Stomach (tissue), 19 donors: ENCODE measurements at places on chromosomes 6 and 20. TPM values are rescaled to one million over a fixed set of nuclear protein-coding genes. Genes with fewer than 3 reads are reported as not detected.

DNA sequence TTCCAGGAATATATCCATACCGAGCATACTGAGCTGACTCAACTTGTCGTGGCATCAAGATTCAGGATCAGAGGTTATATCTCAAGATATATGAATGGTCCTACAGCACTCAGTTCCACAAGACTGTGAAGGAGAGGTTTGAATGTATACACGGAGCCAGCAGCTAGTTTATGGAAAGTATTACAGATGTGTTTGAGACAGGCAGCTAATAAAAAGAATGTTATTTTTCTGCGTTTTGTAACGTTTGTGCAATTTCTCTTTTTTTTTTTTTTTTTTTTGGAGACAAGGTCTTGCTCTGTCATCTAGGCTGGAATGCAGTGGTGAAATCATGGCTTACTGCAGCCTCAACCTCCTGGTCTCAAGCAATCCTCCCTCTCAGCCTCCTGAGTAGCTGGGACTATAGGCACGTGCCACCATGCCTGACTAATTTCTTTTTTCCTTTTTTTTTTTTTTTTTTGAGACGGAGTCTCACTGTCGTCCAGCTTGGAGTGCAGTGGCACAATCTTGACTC is 3.4 kb upstream of the FAM110A start:
- no peak for DNase-seq

DNA sequence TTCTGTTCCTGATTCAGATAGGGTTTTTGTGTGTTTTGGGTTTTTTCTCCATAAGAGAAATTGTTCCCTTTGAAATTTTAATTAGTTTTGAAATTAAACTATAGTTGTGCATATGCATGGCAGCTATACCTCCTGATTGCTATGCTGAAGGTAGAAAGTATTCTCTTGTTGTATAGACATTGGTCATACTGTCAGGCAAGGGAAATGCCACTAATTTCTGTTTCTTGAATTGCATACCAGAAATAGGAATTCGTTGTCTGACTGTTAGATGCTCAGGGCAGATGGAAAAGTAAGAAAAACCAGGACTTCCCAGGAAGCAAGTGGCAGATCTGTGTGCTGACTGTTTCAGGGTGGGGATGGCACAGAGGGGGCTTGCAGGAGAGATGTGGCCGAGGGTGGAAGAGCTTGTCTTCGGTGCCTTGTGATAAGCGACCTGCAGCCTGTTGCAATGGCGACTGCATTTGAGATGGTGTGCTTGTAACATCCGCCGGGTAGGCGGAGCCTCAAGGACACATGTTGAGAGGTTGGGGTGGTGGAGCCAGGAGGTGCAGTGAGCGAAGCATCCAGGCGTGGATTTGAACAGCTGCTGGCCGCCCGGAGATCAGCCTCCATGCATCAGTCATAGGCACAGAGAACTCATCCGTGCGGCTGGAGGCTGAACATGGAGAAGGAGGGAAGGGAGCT is 42.8 kb downstream of the RREB1 start:
- peak; percentile 64 for DNase-seq

Gene POU5F1
- total RNA-seq: 86.2 TPM

Gene DEFB132
- total RNA-seq: not detected

- no peak for DNase-seq
Measured at GRCh38 chr6:91428296-91428695, 841.4 kb upstream of the MAP3K7 start.

DNA sequence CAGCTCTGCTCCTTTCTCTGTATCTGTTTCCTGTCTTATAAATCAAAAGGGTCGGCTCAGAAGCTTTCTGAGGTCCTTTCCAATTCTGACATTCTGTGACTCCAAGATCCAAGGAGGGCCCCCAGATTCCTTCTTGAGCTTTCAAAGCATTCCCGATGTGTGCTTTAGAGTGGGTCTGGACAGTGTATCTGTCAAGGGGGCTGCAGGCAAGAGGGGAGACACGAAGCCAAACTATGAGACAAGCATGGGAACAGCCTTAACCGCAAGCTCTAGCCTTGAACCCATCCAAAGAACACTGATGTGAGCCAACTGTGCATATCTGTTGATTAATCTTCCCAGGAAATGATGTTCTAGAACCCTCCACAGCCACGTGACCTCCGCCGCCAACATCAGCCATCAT is 73.8 kb downstream of the TSHZ2 start:
- DNase-seq: peak; percentile 87

- DNase-seq: peak; percentile 87
Measured at GRCh38 chr20:36101192-36101591, 53.3 kb upstream of the EPB41L1 start.

- DNase-seq: peak; percentile 90
Measured at GRCh38 chr6:41536795-41537758, 9.1 kb upstream of the FOXP4 start.

Gene LCA5
- total RNA-seq: 5.5 TPM

DNA sequence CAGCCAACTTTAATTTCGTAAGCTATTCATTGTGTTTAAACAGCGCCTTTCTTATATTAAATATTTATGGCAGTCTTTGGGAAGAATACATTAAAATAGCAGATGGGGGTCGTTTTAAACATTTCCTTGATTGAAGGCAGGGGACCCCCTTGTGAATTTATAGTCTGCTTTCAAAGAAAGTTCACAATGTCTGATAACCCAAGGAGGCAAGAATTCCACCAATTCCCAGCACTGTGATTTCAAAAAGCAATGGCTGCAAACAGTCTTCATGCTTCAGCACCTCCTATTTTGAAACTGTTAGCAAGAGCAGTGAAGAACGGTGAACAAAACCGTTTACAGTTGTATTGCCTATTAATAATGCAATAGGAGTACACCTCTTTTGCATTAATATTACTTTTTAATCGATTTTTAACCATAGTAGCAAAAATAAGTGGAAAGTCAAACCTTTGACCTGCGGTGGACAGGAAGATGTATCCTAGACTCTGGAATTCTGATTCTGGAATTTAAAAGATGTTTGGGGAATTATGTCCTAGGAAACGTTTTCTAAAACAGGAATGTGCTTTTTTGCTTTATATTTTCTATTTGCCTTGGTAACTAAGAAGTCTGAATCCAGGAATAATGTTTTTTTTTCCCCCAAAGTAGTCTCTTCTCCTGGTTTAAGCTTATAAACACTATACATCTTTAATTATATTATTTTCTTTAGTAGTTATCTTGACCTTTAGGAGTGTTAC is 393.0 kb downstream of the CDKAL1 start:
- no peak for DNase-seq

GRCh38 chr6:51854347-51854746 is 233.1 kb downstream of the PKHD1 start:
- no peak for DNase-seq

Gene CBLN4
- total RNA-seq: not detected

Gene RBPJL
- not detected for total RNA-seq

- no peak for DNase-seq
Measured at GRCh38 chr6:120274547-120274946, 925.0 kb upstream of the MAN1A1 start.

- DNase-seq: no peak
Measured at GRCh38 chr20:38135271-38135650, 29.8 kb downstream of the TGM2 start.

DNA sequence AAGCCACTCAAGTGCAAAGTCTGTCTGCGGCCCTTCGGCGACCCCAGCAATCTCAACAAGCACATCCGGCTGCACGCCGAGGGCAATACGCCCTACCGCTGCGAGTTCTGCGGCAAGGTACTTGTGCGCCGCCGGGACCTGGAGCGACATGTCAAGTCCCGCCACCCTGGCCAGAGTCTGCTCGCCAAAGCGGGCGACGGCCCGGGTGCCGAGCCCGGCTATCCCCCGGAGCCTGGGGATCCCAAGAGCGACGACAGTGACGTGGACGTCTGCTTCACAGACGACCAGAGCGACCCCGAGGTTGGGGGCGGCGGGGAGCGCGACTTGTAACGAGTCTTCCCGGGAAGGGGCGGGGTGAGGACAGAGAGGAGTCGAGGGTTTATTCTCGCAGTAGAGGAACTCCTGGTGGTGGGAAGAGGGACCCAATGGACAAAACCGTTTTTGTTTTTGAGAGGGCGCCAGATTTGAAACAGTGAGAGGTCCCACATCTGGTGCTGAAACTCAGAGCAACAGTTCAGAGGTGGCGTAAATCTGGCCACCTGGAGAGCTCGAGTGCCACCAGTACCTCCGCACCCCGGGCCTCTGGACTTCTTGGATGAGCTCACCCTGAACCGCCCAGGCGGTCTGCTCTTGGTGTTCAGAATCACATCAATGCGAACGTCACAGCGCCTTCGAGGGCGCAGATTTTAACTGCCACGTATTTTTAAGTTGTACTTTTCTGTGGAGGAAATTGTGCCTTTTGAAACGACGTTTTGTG is 8.0 kb downstream of the PRDM13 start:
- DNase-seq: peak; percentile 61

DNA sequence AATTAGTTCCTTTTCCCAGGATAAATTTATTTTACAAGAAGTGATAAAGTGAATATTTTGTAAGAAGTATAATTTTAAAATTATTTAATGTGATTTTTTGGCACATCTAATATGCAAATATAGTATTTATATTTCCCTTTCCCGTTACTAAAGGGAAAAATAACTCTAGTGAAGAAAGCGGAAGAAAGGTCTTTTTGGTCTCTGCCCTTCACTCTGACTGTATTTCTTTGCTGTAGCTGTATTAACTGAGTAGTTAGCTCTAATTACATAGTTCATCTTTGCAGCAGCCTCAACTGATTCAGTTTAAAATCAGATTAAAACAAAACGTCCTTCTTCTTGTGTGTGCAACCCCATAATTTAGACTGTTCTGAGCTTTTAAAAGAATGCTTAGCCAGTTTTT is 57.4 kb upstream of the RNF144B start:
- no peak for DNase-seq

Gene TFAP2D
- not detected for total RNA-seq

Gene HSPA12B
- 14.3 TPM for total RNA-seq

Gene ZBP1
- not detected for total RNA-seq

GRCh38 chr20:16904751-16905150 is 156.6 kb downstream of the OTOR start:
- no peak for DNase-seq

DNA sequence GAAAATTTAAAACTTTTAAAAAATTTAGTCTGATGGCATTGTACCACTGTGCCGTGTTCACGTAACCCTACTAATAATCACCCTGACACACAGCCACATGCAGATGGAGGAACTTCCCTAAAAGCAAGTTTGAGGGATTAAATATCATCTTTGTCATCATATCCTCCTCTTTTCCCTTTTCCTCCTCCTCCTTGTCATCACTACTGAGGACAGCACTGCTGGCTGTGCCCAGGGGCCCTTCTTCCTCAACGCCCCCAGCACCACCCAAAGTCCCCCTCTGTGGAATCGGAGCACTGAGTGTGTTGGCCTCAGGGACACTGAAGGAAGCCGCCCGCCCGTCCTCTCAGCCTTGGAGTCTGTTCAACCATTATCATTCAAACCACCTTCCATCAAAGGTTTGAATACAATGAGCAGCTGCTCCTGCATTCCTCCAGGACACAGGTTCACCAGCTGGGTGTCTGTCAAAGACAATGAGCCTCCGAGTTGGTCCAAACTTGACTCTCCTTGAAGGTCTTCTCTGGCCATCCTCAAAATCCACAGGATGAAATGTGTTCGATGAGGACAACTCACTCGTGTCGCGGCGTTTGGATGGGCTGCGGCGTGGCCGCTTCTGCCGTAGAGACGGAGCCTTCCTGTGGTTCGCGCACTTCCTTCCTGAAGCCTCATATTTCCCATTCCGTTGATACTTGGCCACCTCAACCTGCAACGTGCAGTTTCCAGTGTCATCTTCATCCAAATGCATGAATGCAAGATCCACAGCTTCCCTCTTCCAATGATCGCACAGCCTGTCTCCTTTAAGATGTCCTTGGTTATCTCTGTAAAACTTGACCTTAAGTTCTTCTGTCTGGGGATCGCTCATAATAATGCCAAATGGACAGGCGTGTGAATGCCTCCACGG is 23.3 kb downstream of the NQO2 start:
- no peak for DNase-seq

Gene PTK6
- 98.5 TPM for total RNA-seq

Gene C6orf15
- total RNA-seq: not detected

- peak; percentile 55 for DNase-seq
Measured at GRCh38 chr6:15464211-15464725, 198.6 kb downstream of the DTNBP1 start.

DNA sequence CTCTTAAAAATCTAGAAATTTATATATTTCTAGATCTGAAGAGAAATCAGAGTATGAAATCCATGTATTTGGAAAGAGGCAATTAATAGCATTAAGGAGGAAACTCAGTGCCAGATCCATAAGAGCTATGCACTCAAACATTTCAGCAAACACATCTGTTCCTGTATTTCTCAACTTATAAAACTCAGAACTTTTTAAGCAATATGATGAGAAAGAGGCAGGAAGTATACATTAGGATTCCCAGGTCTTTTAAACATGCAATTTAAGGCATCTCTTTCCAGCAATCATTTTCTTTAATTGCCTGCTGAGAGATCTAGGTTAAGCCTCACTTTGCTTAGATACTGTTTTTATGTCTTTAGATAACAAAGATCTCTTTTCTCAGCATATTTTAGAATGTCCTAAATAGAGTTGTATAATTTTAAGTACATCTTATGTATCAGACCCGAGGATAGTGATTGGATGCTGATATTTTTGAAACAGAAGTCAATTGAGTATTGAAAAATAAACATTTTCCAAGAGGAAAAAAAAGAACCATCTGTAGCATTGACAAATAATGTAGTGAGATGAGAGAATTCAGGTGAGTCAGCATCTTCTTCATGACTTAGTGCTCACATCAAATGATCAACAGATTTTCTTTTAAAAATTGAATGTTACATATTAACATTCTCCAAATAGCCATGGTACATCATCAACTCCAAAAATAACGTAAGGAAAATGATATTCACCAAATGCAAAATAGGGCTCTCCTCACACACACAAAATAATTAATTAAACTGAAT is 461.4 kb upstream of the NOX3 start:
- no peak for DNase-seq

GRCh38 chr6:79928478-79928998 is 18.8 kb downstream of the ELOVL4 start:
- DNase-seq: no peak

DNA sequence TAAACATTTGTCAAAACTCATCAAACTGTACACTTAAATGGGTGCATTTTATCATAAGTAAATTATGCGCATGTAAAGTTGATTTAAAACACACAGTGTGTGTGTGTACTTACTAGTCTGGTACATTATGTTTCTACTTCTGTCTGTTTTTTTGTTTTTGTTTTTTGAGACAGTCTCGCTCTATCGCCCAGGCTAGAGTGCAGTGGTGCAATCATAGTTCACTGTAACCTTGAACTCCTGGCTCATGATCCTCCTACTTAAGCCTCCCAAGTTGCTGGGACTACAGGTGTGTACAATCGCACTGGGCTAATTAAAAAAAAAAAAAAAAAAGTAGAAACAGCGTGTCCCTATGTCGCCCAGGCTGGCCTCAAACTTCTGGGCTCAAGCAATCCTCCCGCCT is 23.0 kb upstream of the FKBP5 start:
- no peak for DNase-seq

GRCh38 chr6:134080171-134080795 is 27.9 kb upstream of the SLC2A12 start:
- DNase-seq: peak; percentile 32

Gene E2F1
- 19.6 TPM for total RNA-seq
